AML-193 (cell line): ENCODE measurements at places on chromosomes 5 and 9.

DNA sequence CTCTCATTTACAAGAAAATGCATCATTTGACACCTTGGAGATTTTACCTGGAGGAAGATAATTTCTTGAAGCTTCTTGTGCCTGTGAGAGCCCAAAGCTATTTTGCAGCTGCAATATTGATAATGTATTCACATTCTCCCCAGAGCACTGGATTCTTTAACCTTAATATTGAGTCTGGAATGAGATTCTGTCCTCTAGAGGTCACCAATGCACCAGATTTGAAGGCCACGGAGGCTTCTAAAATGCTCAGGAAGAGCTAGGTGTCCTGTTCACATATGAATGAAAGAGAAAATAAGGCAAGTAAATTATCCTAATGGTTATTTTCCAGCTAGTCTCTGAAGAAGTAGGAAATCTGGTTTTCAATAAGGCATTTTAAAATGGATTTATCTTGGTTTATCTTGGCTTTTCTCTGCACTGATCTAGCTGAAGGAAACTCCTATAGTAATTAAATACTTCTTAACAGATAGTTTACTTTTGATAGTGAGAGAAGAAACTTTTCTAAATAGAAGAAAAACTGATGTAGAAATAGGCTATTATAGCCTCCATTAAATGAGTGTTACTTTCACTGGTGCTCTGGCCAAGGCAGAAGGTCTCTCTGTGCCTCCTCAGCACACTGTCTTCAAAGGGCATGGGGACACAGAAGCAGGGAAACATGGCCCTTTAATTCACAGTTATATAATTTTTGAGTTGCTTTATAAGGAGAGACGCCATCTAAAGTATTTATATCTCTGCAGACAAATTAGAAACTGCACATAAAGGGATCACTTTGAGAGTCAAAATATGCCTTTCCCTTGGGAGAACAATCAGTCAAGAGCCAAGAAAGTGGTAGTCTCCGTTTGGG, 297.0 kb upstream of the ACTBL2 start:
- DNase-seq = peak; percentile 18

DNA sequence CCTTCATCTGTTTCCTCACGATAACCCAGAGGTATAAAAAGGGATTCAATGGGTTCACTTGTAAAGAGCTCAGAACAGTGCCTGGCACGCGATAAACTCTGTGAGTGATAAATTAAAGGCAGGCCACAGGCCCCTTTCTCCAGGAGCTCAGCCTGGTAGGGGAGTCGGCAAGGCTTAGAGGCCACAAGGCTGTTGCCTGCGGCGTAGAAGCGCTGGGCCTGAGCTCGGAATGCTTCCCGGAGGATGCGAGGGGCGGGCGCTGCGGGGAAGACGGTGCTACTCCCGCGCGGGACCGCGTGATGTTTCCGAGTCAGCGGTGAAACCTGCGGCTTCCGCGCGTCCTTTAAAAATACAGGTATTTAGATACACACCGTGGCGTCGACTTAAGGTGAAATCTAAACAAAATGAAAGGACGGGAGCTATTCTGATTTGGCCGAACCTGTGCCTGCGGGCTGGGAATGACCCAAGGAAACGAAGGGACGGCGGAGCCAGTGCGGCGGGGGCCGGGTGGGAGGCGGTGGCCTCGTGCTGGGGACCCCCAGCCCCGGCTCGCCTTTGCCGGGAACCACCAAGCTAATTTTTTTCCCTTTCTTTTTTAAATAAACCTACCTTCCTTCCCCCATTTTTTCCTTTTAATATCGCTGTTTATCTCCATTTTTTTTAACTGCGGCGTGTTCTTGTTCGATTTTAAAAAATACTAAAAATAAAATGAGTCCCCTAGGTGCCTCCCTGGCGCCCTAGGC, 6.2 kb downstream of the NKX2-5 start:
- no peak for DNase-seq

DNA sequence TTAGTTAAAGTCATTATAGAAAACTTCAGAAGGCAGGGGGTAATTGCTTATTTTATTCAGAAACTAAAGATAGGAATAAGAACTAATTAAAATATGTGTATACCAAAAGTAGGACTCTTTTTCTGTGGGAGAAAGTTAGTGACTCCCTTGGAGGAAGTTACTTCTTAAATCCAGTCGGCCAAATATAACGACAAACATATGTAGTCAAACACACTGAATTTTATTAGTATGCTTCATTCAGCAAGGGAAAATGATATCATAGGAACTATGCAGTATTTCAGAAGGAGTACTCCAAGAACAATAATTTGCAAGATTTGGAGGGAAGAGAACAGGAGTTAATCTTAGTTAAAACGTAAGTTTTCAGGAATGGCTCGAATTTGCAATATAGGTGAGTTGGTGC, 432.6 kb downstream of the CYLC2 start:
- no peak for DNase-seq

- peak; percentile 21 for DNase-seq
Observed at GRCh38 chr5:99104538-99105132, 175.8 kb upstream of the CHD1 start.

DNA sequence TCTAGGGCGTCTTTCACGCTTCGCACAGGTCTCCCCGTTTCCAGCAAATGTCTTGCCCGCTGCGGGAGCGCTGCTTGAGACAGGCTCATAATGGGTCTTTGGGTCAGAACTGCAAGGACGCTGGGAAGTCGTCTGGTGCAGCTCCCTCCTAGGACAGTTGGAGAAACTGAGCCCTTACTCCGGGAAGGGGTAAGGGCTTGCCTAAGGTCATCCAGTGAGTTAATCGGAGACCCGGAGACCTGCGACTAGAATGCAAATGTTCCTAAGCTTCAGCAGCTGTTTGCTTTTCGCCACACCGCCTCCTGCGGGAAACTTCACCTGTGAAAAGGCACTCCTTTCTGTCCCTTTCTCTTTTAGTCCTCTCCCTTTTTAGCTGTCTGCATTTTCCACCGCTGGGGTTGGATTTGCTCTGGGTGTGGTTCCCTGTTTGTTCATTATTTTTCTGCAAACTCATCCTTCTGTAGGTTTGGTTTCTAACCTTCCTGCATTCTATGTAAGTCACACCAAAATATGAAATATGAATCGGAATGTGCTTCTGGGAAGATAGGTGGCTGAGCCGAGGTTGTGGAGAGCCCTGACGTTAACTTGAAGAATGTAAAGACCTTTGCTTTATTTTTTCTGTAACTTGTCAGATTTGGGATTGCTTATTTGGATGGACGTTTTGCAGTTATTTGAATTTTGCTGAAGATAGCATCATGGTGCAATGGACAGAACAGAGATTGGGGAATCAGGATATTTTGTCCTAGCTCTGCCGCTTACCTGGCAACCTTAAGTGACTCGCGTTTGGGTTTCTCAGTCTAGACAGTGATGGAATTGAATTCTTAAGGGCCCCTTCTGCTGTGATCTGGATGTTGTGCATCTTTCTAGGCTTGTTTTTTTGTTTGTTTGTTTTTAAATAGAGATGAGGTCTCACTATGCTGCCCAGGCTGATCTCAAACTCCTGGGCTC, 909 bp downstream of the SLC36A1 start:
- peak; percentile 15 for DNase-seq

DNA sequence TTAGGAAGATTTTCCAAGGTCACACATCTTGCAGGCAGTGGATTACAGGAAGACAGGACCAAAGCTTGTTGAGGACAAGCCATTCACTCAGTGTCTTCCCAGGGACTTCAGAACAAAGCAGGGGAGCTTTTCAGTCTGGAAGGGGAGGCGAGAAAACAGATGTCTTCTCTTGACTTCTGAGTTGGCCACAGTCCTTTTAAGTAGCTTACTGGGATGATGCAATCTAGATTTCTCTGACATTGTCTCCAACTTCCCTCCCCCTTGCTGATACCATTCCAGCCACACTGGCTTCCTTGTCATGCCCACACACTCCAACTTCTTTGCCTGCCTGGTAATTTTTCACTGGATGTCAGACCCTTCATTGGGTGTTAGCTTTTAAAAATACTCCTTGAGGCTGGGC, 174.2 kb upstream of the TBC1D2 start:
- DNase-seq = no peak

DNA sequence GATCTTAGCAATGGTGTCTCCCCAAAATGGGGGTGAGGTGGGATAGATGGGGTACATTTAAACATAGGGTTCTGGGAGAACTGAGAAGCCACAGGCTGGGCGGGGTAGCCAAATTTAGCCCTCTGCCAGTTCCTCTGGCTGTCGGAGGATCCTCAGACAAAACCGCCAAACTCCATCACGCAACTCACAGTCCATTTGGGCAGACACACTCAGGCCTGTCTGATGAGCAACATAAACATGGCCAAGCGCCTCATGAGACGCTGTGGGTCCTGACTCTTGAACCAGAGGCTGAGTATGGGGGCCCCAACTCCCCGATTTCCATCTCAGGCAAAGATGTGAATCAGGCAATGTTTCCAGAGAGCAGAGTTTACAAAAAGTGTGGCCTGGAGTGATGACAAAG, 162.3 kb downstream of the FGF18 start:
- no peak for DNase-seq

DNA sequence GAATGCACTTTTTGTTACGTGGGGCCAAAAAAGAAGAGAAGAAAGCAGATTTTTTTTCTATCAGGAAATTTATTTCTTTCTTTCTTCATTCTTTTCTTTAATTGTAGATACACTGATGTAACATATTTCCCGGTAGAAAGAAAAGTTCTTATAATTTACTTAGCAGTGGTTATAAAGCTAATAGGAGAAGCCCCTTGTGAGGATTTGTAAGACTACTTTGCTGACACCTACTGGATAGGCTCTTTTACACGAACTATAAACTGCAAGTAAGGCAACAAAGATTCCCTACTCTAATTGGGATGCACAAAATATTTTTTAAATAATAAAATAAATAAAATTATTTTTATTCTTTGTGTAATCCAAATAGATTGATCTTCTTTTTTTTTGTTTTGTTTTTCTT, 284.4 kb downstream of the DNAH5 start:
- no peak for DNase-seq

DNA sequence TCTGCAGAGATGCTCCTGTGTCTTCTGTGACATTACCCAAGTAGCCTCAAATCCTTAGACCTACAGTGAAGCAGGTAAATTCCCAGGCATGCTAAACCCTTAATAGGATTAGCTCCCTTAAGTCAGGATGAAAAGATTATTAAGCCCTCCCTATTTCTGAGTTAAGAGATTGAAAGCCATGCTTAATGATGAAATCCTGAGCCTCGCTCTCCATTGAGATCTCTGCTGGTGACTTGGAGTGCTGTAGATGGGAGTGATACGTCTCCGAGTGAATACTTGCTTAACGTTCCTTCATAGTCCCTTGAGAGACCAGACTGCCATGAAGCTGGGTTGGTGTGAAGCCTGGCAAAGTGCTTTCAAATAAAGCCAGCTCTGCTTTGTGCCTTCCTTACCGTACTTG, 34.2 kb downstream of the AOPEP start:
- no peak for DNase-seq

GRCh38 chr9:5195463-5195862, 10.0 kb upstream of the INSL6 start:
- DNase-seq = no peak

GRCh38 chr5:115097236-115097635, 72.5 kb downstream of the TRIM36 start:
- no peak for DNase-seq

GRCh38 chr5:137199201-137199600, 299.9 kb downstream of the SPOCK1 start:
- DNase-seq = no peak

- no peak for DNase-seq
Observed at GRCh38 chr5:174457141-174457678, 267.2 kb upstream of the MSX2 start.

- no peak for DNase-seq
Observed at GRCh38 chr5:174303035-174303434, 257.5 kb downstream of the NSG2 start.

DNA sequence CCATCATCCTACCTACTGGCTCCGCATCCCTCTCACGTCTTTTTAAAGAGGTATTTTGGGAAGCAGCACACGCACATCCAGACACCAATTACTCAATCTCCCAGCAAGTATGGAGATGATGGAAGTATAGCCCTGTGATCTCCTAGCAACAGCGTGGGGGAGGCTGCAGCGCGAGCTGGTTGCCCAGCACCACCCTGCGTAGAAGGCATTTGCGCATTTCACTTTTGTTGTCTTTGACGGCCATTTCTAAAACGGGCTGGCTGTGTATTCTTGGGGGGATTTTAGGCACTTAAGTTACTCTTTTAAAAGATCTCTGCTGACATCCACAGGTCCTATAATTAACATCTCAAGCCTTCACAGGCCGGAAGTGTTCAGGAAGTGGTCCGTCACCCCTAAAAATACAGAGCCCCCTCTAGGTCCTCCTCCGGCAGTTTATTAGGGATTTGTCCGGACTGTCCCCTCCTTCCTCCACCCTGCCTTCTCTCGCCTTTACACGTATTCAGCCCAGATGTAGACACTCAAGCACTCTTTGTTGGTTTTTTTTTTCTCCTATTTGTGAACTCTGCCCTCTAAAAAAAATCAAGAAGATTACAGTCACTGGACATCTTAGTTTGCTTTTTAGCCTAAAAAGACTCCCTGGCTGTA, 371.4 kb downstream of the NTRK2 start:
- DNase-seq = no peak

DNA sequence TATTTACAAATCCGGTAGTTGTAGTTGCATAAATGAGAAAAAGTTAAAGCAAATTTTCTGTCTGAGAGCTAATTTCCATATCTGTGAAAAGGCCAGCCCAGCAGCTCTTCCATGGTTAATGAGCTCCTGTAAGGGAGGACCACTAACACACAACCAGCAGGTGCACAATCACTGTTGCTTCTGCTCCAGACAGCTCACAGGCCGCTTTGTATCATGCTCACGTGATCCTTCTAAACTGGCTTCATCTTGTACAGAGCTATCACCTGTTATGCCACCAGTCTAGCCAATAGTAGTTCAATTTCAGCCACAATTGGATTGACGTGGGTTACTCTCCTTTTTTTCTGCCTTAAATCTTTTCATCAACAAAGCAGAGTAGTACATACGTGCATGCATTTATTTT, 38.3 kb upstream of the FBXL17 start:
- no peak for DNase-seq

- no peak for DNase-seq
Observed at GRCh38 chr5:115179030-115179393, 9.3 kb upstream of the TRIM36 start.

DNA sequence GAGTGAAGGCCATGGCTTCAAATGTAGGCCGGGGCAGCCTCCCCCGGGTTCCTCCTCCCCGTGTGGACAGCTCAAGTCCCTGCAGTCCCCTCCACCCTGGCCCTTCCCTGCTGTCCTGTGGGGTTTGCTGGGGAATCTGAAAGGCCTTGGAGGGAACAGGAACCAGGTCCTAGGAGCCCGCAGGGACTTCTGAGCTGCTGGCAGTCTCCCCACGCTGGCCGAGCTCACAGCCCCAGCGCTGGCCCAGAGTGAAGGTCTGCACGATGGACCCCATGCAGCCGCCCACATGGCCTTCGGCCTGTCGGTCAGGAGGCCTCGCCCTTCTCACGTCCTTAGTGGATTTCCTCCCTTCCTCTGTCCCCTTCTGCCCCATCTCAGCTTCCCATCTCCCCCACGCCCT, 25.7 kb upstream of the NOTCH1 start:
- DNase-seq = no peak

DNA sequence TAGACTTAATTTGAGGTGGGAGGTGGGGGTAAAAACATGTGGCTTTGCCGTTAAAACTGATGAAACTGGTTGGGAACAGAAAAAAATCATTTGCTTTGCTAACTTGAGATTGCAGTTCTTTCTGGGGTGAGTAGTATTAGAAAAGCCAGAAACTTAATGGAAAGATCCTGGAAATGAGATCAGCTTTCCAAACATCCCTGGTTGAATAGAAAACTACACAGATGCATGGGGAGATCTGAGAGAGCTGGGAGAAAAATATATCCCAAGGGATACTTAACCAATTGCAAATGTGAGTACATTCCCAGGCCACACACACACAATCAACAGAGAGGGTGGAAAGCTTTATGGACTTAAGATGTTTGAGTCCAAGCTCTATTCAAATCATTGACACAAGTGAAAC, 222.3 kb downstream of the YTHDC2 start:
- no peak for DNase-seq

- no peak for DNase-seq
Observed at GRCh38 chr5:156515121-156515520, 188.2 kb downstream of the SGCD start.
